NCI-H524 (cell line): ENCODE measurements at places on chromosomes 4 and X.

GRCh38 chr4:102665527-102665926 is 95.2 kb downstream of the MANBA start:
- DNase-seq, result no peak

- DNase-seq, result no peak
Measured at GRCh38 chrX:141982296-141982695, 78.6 kb downstream of the MAGEC1 start.

- DNase-seq, result no peak
Measured at GRCh38 chr4:48333587-48333986, 7.7 kb upstream of the SLAIN2 start.

- no peak for DNase-seq
Measured at GRCh38 chrX:56068274-56068758, 163.8 kb upstream of the KLF8 start.

DNA sequence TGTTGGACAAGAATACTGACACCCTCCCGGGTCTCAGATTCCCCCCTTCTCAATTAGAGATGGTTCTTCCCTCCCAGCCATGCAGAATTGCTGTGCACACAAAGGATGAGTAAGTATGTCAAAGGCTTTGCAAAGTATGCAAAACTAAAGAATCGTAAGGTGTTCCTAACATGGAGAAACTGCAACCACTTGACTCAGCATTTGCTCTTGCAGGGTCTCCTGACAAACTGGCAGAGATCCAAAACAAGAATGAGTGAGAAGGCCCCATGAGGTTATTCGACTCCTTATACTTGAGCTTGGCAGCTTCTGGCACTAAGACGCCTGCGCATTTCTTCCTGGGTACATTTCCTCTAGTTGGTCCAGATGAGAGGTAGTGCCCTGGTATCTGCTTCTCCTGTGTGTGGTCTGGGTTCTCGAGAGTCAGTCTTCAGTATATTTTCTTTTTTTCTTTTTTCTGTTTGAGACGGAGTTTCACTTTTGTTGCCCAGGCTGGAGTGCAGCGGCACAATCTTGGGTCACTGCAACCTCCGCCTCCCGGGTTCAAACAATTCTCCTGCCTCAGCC is 8.2 kb downstream of the FAM184B start:
- no peak for DNase-seq

- DNase-seq, result no peak
Measured at GRCh38 chr4:53273726-53274125, 92.1 kb downstream of the SCFD2 start.

DNA sequence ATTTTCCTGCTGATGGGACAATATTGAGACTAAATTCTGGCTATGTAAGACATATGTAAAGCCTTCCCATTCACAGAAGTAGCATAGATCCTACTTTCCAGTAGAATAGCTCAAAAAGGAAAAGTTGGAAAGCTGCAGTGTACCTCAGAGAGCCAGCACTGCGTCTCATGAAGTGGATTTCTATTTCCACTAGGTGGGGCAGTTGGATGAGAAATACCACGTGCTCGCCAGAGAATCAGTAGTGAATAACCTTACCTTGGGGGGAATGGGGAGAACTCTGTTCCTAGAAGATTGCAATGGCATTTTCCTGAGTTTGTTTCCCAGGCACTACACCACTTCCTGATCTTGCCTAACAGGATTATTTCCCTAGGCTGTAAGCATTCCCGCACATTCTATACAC is 907.1 kb downstream of the FSTL5 start:
- DNase-seq, result peak; percentile 21

DNA sequence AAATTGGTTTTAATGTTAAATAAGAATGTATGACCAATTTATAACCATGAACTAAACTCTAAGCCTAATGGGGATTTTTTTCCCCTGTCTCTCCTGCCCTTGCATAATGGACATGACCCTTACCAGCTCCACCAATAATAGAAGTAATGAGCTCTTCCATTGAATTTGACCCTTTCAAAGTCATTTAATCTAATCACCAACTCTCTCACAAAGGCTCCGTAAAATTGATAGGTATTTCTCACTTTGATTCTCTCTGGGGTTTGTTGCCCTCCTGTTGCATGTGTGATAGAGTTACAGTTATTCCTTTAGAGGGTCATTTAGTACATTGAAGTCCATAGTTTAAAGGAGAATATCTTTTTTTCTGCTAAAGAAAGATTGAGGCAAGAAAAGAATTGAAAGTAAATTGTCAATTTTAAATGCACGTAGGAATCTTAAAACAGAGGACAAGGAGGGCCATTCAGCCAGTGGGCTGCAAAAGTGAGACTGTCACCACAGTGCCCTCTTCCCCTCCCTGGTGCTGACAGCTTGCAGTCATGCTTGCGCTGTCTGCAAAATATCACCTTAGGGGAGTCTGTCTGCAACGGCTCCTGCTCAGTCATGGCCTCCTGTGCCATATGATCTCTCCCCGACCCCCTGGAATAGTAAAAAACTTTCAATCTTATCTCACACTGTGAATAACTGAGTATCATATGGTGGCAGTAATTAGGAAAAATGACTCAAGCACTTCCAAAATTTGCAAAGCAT is 307.5 kb upstream of the GNPDA2 start:
- no peak for DNase-seq

GRCh38 chr4:186939226-186939625 is 215.6 kb upstream of the FAT1 start:
- no peak for DNase-seq

GRCh38 chr4:91758487-91758886 is 545.3 kb upstream of the GRID2 start:
- DNase-seq, result no peak

GRCh38 chrX:39808471-39808917 is 289.3 kb downstream of the BCOR start:
- no peak for DNase-seq

DNA sequence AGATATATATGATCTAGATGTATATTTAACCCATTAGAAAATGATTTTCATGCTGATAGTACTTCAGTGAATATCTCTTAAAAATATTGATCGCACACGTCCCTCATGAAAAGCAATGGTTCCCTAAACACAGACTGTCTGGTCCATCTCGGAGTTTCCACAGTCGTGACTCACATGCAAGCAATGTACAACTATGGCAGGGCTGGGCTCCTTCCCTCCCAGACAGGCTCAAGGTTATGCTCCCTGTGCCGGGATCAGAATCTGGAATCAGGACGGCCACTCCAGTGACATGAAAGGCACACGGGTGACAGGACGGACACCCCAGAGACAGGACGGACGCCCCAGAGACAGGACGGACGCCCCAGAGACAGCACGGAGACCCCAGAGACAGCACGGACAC is 40.2 kb upstream of the PPP2R3B start:
- DNase-seq, result no peak

DNA sequence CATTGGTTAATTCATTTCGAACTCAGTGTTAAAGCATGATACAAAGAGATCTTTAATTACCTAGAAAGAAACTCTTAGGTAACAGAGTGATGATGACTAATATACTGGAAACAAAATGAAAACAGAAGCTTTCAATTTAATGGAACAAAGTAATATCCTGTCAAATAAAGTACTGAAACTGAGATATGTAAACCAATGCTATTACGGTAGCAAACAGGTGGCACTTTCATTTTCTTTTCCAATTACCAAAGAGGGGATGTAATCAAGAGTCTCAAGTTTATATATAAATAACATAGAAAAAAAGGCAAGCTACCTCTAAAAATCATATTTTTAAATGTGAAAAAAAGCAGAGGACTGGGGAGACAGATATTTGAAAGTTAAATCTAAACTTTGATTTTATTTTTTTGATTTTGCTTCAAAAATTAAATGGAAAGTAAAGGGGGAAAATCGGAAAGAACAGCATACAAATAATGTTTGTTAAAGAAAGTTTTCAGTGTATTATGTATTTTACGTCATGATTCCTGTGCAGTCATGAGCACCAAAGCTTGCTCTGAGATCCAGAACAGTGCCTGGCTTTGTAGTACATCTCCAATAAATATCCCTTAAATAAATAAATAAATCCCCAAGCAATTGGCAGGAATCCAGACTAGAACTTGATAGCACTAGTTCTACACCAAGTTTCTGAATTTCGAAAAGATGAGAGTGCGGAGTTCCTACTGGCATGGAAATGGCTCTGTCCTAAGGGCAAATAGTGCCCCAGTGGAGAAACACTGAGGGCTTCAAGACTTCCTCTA is 25.0 kb upstream of the RAPGEF2 start:
- DNase-seq, result no peak

DNA sequence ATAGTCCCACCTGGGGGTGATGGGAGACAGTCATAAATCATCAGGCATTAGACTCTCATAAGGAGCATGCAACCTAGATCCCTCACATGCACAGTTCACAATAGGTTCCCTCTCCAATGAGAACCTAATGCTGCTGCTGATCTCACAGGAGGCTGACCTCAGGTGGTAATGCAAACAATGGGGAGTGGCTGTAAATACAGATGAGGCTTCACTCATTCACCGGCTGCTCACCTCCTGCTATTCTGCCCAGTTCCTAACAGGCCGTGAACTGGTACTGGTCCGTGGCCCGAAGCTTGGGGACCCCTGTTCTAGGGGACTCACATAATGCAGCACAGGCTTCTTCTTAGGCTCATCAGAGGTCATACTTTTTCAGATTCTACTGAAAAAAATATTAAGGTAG is 625.9 kb upstream of the AGA start:
- DNase-seq, result no peak
